ENCODE measurements at places on chromosomes 4 and X.

- no peak for DNase-seq
These were observed 45.5 kb downstream of the TBL1X start for GRCh38 chrX:9510366-9510765.

- no peak for DNase-seq
These were observed 56.5 kb downstream of the ARAP2 start for GRCh38 chr4:36187723-36188333.

DNA sequence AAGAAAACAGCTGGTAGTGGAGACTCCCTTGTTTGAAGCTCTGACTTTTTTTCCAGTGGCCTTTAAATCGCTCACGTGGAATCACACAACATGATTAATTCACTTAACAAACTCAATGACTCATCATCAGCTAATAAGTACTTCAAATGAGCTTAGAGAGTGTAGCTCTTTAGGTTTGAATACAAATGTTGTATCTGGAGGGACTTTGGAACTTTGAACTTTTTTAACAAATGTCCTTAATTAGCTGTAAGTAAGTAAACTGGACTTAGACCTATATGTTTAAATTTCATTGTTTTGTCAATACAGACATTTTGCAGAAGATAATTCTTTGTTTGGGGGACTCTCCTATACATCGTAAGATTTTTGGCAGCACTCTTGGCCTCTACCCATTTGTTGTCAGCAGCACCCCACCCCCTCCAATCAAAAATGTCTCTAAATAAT, 581.1 kb downstream of the SPRY1 start:
- no peak for DNase-seq

DNA sequence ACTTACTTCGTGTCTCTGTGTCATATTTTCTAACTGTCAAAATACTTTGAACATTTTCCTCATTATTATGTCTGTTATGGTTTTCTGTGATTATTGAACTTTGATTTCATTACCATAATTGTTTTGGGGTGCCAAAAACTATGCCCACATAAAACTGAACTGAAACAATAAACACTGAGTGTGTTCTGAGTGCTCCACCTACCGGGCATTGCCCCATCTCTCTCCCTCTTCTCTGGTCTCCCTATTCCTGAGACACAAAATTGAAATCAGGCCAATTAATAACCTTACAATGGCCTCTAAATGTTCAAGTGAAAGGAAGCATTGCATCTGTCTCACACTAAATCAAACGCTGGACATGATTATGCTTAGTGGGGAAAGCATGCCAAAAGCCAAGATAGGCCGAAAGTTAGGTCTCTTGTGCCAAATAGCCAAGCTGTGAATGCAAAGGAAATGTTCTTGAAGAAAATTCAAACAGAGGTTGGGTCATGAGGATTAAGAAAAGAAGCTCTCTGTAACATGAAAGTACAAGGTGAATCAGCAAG, 972.3 kb downstream of the PCDH7 start:
- DNase-seq: no peak

DNA sequence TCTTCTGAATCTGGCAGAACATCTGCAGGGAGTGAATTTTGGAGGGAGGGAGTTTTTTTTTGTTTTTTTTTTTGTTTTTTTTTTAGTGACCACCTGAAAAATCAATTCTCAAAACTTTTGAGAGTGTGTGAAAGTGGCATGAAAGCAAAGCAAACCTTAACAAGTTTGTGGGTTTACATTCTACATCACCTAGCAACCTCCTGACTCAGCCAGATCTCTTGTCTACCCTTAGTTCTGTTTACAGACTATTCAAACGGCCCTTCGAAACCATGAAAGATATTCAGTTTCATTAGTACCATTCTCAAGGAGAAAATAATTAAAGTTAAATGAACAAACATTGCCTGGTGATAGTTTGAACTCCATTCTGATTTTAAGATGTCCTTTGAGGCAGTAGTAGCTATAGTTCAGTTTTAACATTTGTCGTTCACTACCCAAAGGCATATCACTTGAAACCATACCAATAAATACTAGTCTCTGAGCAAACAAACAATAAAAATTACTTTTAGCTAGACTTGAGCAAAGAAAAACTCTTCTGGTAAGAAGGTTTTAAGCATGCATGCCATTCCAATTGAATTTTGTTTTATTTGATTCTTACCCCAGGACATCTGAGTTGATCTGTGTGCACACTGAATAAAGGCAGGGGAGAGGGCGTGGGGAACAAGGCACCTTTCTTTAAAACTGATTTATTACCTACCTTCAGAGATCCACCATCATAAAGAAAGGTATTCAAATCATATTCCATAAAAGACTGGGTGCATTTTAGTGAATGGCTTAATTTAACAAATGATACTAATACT, 137.7 kb downstream of the ARX start:
- no peak for DNase-seq

DNA sequence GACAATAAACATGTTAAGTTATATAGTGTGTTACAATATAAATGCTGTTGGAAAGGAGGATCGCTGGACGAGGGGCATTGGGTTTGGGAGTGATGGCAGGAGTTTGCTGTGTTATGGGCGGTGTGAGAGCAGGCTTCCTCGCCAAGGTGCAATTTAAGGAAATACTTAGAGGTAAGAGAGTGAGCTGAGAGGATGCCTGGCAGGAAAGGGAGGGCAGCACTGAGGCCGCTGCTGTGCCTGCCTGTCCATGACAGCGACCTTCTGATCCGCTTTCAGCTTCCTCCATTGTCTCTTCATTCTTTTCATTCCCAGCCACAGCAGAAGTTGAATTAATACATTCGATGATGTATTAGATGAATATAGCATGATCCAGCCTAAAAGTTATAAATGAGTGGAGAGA, 41.2 kb upstream of the TBC1D14 start:
- DNase-seq: no peak

DNA sequence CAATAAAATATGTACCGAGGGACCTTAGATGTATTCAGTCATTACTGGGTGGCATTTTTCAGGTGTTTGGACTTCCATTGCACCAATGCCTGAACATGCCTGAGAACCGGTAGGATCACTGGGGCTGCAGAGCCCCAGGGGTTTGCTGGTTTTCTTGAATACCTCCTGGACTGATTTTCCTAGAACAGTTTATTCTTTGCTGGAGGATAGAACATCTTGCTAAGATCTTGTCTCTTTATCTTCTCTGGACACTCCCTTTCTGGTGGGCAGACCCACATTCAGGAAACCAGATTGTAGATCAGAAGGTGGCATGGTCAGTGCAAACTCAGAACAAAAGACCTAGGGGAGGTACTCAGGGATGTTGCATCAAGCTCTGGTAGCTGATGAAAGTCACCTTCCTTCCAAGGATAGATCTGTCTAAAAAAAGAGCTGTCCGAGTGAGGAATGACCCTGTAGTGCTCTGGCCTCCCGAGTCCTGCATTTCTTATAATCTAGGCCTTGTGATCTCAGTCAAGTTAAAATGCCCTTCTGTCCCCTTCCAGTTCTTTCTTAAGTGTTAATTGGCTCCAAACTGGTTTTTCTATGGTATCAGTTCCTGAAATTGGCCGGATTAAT, 84.8 kb downstream of the CLDN34 start:
- no peak for DNase-seq

DNA sequence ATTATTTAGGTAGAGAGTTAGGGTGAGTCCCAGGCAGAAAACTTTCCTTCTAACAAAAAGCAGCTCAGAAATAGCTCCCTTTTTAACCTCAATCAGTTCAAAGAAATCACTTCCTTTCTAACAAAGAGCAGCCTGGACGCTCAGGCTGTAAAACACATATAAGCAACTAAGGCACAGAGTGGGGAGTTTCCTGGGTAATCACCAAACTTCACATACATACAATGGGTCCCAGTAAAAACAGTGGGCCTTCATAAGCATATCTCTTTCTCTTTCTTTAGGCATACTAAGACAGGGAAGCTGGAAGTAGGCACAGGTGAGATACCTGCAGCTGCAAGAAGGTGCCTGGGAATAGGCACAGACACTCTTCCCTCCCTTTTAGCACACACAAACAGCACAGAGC, 4.9 kb upstream of the NAF1 start:
- no peak for DNase-seq

GRCh38 chrX:108344216-108344615, 94.0 kb downstream of the COL4A6 start:
- DNase-seq: no peak

GRCh38 chrX:110966091-110966454, 129.9 kb upstream of the PAK3 start:
- no peak for DNase-seq
